NCI-H82 (cell line): ENCODE measurements at places on chromosomes 1 and 21.
A peak's percentile ranks its signal among the peaks of the same experiment; 100 is the strongest.

GRCh38 chr21:39430016-39430415 is 15.6 kb downstream of the LCA5L start:
- DNase-seq = no peak

DNA sequence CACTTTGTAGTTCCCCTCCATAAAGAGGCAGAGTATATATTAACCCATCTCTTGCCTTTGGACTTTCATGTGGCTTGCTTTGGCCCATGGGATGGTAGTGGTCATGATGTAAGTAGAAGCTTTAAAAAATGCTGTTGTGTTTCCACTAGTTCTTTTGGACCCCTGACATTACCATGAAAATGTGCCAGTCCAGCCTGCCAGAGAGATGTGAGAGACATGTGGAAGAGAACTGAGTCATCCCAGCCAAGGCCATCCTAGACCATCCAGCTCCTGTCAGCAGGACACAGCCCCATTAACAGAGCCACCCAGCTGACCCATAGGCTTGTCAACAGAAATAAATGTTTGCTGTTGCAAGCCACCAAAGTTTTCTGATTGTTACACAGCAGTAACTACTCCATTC is 3.9 kb upstream of the CD101 start:
- DNase-seq = no peak

DNA sequence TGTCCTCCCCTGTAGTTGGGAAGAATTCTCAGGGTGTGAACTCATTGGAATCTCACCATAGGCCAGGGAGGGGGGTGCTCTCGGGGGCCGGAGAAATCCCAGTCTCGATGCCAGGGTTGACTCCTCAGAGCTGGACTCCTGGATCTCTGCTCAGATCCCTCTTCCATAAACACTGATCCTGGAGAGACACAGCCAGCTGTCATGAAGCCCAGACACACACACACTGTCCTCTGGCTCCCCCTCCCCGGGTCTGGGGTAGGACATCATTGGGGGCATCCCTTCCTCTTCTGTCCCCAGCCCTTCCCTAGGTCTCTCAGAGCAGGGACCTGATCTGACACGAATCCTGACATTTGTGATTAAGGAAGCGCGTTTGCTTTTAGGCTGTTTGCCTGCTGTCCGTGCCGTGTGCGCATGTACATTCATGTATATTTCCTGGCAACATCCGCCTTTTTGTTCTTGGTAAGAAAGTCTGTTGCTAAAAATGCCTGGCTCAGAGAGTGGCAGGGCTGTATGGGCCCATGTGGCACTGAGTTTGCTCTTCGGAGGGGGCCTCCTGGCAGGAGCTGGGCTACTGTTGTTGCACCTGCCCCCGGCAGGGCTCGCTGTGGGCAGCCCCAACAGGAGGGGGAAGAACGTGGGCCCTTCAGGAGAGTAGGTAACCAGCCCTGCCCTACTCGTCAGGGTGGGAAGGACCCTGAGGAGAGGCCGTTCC is 45.4 kb upstream of the SELENON start:
- DNase-seq = peak; percentile 62

DNA sequence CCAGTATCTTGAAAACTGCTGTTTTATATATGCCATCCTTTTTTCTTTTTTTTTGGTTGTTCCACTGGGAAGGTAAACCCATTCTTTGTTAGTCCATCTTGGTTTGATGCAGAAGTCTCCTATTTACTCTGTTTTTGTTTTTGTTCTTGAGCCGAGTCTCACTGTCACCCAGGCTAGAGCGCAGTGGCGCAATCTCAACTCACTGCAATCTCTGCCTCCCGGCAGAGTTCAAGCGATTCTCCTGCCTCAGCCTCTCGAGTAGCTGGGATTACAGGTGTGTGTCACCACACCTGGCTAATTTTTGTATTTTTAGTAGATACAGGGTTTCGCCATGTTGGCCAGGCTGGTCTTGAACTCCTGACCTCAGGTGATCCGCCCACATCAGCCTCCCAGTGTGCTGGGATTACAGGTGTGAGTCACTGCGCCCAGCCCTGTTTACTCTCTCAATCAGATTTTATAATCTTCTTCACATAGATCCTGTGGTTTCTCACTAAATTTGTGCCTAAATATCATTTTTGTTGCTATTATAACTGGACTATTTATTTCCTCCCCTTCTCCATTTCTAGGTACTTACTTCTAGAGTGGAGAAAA is 12.5 kb downstream of the SYF2 start:
- DNase-seq = no peak

- no peak for DNase-seq
Measured at GRCh38 chr1:42993502-42994136, 35.0 kb upstream of the SLC2A1 start.

GRCh38 chr1:81760477-81761097 is 40.1 kb upstream of the ADGRL2 start:
- no peak for DNase-seq

DNA sequence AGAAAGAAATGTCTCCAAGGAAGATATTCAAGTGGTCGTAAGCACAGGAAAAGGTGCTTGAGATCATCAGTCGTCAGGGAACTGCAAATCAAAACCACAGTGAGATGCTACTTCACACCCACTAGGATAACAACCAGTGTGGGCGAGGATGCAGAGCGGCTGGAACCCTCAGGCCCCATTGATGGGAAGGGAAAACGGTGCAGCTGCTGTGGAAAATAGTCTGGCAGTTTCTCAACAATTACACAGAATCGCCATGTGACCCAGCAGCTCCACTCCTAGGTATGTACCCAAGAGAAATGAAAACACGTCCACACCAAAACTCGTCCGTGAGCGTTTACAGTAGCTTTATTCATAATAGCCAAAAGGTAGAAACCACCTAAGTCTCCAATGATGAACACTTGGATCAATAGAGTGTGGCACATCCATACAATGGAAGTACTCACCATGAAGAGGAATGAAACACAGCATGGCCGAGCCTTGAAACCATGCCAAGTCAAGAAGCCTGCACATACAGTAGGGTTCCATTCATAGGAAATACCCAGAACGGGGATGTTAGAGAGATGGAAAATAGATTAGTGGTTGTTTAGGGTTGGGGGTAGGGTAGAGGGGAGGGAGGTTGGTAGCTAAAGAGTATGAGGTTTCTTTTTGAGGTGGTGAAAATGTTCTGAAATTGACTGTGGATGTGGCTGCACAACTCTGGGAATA is 6.1 kb downstream of the DFFB start:
- no peak for DNase-seq

DNA sequence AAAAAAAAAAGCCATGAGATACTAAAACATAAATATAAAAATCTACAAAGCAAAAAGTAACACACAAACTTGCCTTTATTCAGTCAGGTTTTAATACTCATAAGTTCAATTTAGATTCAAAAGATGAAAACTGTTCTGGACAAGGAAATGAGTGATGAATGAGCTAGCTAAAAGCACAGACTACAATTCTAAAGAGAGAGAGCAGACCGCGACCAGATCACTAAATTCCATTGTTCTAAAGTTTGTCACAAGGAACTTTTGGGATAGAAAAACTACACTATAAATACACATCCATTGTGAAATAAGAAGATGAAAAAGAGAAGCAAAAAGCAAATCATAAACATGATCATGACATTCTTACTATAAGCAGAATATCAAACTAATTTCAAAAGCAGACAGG is 1.7 kb downstream of the ODF2L start:
- no peak for DNase-seq
